Ovary (tissue), 10 donors: ENCODE measurements at places on chromosomes 5 and 9. TPM values are rescaled to one million over a fixed set of nuclear protein-coding genes. Genes with fewer than 3 reads are reported as not detected.
A peak's percentile ranks its signal among the peaks of the same experiment; 100 is the strongest.

The STXBP1 gene
- 97.2 TPM for total RNA-seq

The IGIP gene
- 16.5 TPM for total RNA-seq

The NR4A3 gene
- 62.1 TPM for total RNA-seq

GRCh38 chr9:84932915-84933527 lies 263.5 kb downstream of the NTRK2 start:
- H3K36me3 ChIP-seq, result no peaks in the 10 kb centered on the region
- no peak for DNase-seq
- H3K27me3 ChIP-seq, result no peaks in the 10 kb centered on the region
- no peak overlapping the region for H3K4me3 ChIP-seq

GRCh38 chr5:133234273-133234672 lies 182.5 kb downstream of the HSPA4 start:
- H3K36me3 ChIP-seq, result no peaks in the 10 kb centered on the region
- no peaks in the 10 kb centered on the region for H3K4me1 ChIP-seq
- no peaks in the 10 kb centered on the region for H3K27me3 ChIP-seq
- no peak overlapping the region for H3K4me3 ChIP-seq
- DNase-seq, result no peak
- no peak overlapping the region for H3K27ac ChIP-seq

DNA sequence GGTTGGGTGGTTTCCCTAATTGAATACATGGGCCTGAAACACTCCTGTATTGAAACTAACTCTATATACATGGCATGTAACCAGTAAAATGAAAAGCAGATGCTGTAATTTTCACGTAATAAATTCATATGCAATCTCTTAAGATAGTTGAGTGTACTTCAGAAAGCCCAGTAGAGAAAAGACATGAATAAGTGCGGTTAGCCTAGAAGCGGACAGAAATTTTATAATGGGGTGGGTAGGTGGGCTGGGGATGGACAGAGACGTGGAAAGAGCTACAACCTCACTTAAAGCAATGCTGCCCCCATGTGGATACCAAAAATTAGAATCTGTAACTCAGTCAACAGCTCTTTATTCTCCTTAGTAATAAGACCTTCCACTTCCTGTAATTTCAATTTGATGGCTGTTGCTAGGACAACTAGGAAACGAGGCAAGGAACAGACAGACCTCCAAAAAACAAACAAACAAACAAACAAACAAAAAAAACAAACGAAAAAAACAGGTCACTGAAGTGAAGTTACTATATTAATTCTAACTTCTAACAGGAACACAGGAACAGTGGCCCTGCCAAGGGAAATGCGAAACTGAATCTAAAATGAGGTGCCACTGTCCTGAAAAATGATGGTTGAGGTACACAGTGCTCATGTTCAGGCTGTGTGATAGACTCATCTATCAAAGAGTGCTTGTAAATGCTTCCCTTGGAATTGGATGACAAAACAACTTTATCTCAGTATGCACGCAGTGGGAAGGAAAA lies 103.4 kb upstream of the GNA14 start:
- H3K27me3 ChIP-seq, result no peaks in the 10 kb centered on the region
- H3K36me3 ChIP-seq, result no peaks in the 10 kb centered on the region
- H3K4me3 ChIP-seq, result peak overlapping the region; percentile 7
- H3K27ac ChIP-seq, result no peak overlapping the region
- H3K4me1 ChIP-seq, result peaks cover 2% of the 10 kb centered on the region
- peak; percentile 36 for DNase-seq

DNA sequence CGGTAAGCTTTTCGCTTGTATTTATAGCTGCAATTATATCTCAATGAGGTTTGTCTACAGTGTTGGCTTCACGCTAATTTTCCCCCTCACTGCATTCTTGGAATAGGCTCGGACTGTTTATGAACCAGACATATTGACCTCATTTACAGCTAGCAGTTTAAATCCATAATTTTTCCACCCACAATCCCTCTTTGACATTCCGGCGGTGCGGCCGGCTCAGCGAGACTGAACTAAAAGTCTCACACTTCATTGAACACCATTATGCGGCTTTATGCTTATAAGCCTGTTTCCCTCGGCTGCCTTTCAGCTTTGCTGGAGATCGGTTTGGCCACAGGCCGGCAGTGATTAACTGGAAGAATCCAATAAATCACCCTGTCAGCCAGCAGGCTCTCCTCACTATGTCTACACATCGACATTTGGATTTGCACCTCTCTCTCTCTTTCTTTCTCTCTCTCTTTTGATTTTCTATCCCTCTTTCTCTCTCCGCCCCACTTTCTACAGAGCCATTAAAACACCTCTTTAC lies 315.0 kb upstream of the TLE4 start:
- no peaks in the 10 kb centered on the region for H3K27me3 ChIP-seq
- no peak overlapping the region for H3K4me3 ChIP-seq
- no peaks in the 10 kb centered on the region for H3K4me1 ChIP-seq
- DNase-seq, result no peak
- no peaks in the 10 kb centered on the region for H3K36me3 ChIP-seq

DNA sequence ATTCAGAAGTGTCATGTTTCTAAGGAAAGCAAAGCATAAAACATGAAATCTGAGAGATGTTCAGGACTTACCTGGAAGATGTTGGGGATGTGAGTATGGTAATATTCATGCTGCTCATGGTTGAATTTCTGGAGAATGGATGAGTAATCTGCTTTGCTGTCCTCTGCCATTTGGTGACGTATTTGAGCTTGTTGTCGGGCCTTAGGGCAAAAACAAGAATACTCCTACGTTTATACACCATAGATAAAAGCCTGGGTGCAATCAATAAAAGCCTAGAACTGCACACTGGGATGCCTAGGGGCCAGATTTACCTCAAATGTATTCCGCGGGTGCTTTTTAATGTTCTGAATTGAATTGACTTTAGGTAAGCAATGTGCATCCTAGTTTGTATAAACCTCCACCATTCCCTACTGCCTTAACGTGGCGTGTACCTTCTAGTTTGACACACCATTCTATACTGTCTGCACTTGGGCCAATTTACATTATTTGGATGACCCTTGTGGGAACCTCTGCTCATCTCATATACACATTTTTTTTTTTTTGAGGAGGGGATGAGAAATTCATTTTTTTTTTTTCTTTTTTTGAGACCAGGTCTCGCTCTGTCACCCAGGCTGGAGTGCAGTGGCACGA lies 94.4 kb downstream of the USP20 start:
- no peaks in the 10 kb centered on the region for H3K27me3 ChIP-seq
- peaks cover 7% of the 10 kb centered on the region for H3K4me1 ChIP-seq
- no peak overlapping the region for H3K27ac ChIP-seq
- H3K4me3 ChIP-seq, result no peak overlapping the region
- no peak for DNase-seq
- H3K36me3 ChIP-seq, result no peaks in the 10 kb centered on the region

DNA sequence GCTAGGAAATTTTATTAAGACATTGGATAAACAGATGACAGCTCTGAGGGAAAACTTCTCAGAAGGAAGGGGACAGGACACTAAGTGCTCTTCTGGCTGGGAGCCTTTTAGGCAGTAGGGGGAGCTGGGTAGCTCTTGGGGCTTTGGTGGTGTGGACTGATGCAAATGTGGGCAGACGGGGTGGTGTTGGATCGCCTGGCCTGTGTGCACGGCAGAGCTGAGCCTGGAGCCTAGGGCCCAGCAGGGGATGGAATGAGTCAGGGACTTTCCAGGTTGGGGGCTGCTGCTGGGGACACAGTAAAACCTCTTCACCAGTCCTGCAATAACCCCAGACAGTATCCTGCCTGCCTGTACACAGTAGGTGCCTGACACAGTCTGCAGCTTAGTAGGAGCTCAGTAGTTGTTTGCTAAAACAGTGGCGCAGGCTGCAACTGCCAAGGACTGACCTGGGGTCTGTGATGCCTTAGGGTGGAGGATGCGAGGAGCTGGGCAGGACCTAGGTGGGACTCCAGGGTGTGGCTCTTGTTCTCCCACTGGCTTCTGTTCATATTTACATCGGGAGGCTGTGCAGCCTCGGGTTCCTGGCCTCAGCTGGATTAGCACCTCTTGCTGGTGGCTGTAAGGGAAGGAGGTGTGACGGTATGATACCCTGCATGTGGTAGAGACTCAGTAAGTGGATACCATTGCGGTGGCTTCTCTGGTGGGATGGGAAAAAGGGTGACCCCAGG lies 83.8 kb downstream of the DAB2IP start:
- H3K4me1 ChIP-seq, result peaks cover 55% of the 10 kb centered on the region
- no peak for DNase-seq
- H3K27ac ChIP-seq, result peak overlapping the region; percentile 67
- H3K36me3 ChIP-seq, result no peaks in the 10 kb centered on the region
